ENCODE measurements at places on chromosomes 1 and 21.
A peak's percentile ranks its signal among the peaks of the same experiment; 100 is the strongest.

- DNase-seq: no peak
Observed at GRCh38 chr1:152013664-152014237, 20.1 kb upstream of the S100A10 start.

- DNase-seq: no peak
Observed at GRCh38 chr21:35071347-35071746, 22.2 kb upstream of the RUNX1 start.

DNA sequence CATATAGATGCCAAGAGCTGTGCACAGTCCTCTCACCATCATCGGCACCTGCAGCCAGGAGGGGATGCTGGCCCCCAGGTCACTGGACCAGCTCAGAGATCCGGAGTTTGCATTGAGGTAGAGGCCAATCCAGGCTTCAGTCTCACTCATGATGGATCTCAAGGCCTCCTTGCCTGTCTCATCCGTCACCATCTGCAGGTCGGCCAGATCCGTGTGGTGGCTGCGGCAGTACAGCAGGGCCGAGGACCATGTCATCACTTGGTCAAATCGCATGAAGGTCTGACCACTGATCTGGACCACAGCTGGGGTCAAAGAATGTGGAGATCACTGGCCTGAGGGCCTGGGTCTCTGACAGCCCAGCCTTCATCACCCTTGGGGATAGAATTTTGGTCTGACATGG, 6.6 kb downstream of the CLEC20A start:
- peak; percentile 8 for DNase-seq

DNA sequence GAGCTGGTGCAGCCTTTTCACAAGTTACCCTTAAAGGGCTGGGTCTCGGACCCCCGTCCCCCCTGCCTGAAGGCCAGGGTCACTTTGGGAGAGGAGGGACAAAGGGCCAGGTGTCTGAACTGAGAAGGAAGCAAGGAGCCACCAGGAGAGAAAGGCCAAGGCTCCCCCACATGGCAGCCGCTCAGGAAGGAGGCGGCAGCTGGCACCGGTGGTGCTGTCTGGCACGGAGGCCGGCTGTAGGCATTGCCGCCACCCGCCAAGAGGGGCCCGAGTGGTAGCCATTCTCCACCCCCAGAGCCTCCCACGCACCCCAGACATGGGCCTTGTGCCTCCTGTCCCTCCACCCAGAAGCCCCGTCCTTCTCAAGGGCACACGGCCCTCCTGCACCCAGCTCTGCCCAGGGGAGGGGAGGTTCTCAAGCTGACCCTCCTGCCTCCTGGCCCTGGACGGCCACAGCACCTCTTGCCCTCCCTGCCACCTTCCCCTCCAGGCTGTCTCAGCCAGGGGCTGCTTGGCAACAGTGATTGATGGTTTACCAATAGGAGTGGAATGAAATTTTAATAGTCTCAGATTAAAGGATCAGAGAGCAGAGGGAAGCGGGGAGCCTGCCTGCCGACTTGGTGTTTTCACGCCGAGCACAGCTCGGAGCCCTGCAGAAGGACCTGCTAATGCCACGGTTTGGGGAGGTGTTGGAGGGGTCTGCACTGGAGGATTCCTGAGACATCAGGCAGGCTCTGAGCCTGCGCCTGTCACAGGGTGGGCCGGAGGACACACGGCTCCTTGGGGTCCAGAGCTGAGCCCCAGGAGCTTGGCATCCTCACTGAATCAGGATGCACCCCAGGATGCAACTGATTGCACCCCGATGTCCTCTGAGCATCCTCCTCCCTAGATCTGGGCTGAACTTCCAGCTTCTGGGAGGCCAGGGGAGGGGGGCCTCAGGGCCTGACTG, 211.9 kb upstream of the VAMP3 start:
- no peak for DNase-seq

DNA sequence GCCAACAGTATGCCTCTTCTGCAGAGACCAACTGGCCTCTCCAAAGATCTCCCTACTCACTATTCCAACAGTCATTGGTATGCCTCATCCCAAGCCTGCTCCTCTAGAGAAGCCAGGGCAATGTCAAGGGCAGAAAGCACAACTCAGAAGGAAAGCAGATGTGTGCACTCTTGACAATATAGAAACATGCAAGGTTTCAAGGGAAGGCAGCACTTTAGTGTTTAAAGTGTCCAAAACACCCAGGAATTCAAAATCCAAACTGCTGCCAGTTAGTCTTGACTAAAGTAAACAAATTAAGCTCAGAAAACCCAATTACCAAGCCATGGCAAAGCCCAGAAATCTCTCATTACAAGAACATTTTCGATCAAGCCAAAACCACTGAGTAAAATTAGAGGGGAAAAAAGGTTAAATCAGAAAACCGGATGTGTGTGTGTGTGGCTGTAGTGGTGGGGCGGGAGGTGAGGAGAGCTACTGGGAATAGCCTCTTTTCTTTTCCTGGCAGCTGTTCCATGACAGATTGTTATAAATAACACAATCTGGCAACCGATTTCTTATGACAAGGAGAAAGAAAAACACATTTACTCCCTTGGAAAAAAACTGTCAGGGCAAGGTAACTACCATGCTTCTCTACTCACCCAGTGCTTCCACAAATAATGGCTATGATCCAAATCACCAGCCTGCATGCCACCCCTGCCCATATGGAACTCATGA, 39.2 kb downstream of the EIF2B3 start:
- DNase-seq: no peak

DNA sequence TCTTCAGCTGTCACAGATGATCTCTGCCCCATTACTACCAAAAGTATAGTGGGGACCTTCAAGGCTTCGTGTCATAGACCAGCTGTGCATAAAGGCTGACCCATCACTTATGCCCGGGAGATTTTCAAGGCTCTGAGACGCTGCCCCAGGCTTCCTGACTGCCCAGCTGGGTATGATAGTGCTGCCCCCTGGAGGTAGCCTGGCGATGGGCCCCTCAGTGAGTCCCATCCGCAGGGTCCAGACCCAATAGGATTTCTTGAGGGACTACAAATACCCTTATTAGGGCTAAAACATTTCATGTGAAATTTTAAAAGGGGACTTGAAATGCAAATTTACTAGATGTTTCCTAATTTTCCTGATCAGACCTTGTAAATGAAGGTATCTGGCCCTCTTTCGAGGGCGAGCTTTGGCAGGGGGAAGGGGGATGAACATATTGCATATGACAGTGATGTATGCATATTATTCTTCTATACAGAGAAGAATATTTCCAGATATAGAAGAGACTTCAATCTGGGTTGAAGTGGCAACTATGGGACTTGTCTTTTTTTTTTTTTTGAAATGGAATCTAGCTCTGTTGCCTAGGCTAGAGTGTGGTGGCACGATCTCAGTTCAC, 11.7 kb upstream of the FCMR start:
- DNase-seq: peak; percentile 80

DNA sequence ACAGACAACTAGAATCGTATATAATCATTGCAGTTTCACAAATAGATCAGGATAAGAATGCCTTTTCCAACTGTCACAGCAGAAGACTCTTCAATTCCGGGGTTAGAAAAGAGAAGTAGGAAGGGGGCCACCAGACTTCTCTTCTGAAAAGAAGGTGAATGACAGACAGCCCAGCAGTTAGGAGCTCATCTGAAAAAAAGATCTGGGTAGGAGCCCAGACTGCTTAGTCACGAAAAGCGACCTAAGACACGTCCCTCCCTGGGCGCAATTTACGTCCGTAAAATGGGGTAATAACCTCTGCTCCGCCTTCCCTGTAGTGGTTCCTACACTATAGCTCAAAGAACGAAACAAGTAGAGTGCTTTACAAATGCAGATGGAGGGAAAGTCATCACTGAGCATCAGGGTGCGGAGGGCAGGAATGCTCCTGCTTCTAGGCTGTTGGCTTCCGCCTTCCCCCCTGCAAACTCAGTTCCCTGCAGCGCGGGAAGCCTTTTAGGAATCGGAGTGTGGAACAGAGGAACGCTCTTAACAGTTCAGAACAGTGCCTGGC, 582 bp downstream of the ORC1 start:
- peak; percentile 74 for DNase-seq

GRCh38 chr1:172482044-172482443, 38.2 kb upstream of the PIGC start:
- DNase-seq: no peak

- no peak for DNase-seq
Observed at GRCh38 chr1:207987164-207987563, 76.2 kb upstream of the CD34 start.

DNA sequence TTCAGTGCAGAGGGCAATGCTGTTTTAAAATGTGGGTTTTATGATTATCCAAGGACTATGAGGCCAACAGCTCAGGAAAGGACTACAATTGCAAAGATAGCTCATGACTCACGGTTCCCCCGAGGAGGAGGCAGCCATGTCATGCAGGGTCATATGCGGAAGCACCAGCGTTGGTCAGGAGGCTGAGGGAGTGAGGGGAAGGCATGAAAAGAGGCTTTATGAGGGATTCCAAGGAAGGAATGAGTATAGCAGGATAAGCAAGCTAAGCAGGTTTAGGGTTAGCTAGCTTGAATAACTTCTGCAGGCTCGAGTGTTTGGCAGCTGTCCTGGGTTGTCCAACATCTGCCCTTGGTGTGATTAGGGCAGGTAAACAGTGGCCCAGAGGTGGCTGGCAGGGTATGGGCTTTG, 495.1 kb downstream of the SETD4 start:
- no peak for DNase-seq

GRCh38 chr1:43875331-43875730, 58.3 kb upstream of the ARTN start:
- DNase-seq: no peak

- no peak for DNase-seq
Observed at GRCh38 chr1:200337831-200338230, 72.0 kb downstream of the ZNF281 start.

DNA sequence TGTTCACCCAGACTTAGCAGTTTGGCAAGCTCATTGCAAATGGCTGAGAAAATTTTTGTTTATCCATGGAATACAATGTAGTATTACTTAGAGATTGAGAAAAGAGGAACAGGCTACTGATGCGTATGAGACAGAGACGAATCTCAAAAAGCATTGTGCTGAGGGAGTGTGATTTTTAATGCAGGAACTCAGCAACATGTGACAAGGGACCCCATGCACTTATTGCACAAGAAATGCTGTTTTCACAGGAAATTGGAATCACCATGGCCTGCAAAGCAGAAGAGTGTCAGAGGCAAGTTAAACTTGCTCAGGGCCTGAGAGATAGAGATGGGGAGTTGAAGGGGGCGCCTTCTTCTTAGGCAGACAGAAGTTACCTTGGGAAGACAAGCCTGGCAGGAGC, 32.6 kb upstream of the TLR5 start:
- no peak for DNase-seq

- no peak for DNase-seq
Observed at GRCh38 chr1:43225168-43225567, 44.6 kb upstream of the TMEM125 start.
